T-cell (primary cell): ENCODE measurements at places on chromosomes 1 and 21. TPM values are rescaled to one million over a fixed set of nuclear protein-coding genes. Genes with fewer than 3 reads are reported as not detected.

DNA sequence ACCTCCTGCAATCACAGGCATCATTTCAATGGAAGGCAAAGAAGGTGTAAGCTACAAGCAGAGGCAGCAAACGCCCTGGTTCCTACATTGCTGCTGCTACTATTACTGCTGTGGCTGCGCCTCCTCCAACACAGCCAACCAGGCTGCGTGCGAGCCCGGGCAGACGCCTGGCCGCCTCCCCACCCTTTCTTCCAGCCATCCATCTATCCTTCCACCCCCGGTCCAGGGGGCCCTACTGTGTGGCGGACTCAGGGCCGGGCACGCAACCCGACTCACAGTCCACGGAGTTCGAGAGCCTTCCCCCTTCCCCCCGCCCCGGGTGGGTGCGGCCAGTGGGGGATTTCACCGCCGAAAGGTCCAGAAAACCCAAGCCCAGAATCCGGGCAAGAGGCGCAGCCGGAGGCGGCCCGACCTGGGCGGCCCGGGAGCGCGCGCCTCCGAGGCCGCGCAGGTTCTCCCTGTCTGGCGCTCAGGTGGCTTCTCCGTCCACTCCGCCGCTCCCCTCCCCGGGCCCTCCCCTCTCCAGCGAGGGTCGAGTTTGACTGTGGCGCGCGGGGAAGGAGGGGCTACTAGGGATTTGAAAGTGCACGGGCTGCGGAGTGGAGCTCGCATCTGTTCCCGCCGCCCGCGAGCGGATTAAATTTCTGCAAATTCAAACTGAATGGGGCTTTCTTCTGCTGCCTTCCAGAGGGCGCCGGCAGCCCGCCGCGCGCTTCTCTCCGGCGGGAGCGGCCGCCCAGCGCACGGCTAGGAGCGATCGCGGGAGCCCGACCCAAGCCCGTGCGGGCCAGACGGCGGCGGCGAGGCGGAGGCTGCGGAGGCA is at the start of gene HUNK:
TSS of gene HUNK (plus strand) at position 569 of the 823 bp plus-strand sequence. CDS start 655 bp downstream, outside the sequence.
- H3K27me3 ChIP-seq, result peaks cover 25% of the 10 kb centered on the region
- no peaks in the 10 kb centered on the region for H3K36me3 ChIP-seq
- H3K27ac ChIP-seq, result no peak within 1 kb of the TSS
- no peak for DNase-seq
- peak within 1 kb of the TSS; percentile 15 for H3K4me3 ChIP-seq
- no peaks in the 10 kb centered on the region for H3K4me1 ChIP-seq

DNA sequence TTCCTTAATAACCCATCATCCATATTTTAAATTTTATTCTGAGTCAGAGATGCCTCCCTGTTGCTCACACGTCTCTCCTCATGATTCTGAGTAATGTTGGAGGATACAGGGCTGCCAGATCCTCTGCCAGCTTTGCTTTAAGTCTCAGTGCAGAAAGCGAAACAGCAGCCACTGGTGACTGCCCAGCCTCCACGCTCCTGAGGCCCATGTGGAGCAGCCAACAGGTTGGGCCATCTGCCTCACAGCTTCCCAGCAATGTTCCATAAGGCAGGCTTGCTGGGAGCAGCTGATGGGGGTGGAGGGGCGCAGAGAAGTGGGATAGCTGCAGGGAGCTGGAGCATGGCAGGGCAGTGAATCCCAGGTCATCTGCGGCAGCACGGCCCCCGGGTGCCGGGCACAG is 104.2 kb downstream of the IGSF21 start:
- H3K4me1 ChIP-seq, result no peaks in the 10 kb centered on the region
- H3K4me3 ChIP-seq, result no peak overlapping the region
- no peaks in the 10 kb centered on the region for H3K27me3 ChIP-seq
- H3K27ac ChIP-seq, result no peak overlapping the region

GRCh38 chr1:156908541-156908940 is 11.9 kb upstream of the LRRC71 start:
- no peak for DNase-seq
- H3K36me3 ChIP-seq, result no peaks in the 10 kb centered on the region
- peaks cover 6% of the 10 kb centered on the region for H3K4me1 ChIP-seq
- no peak overlapping the region for H3K4me3 ChIP-seq
- no peaks in the 10 kb centered on the region for H3K27me3 ChIP-seq

DNA sequence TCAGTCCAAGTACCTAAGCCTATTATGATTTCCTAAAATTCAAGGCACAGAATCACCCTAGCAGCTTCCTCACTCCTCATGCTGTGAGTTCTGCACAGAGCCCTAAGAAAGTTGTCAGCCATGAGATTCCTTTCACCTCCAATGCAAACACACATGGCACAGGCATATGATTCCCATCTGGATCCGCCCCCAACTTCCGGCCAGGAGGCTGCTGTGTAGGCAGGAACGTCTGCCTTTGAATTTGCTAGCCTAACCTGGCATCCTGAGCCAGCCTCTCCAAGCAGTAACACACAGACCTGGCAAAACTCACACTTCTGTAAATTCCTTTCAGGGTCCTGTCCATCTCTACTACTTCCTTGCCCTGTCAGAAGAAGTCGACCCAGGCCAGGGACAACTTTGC is 521.1 kb upstream of the BEND5 start:
- no peak for DNase-seq
- no peaks in the 10 kb centered on the region for H3K4me1 ChIP-seq
- no peaks in the 10 kb centered on the region for H3K36me3 ChIP-seq

- peaks cover 2% of the 10 kb centered on the region for H3K4me1 ChIP-seq
- no peak overlapping the region for H3K4me3 ChIP-seq
- no peak overlapping the region for H3K27ac ChIP-seq
- no peaks in the 10 kb centered on the region for H3K27me3 ChIP-seq
- no peak for DNase-seq
These were observed 2.0 kb downstream of the SLC1A7 start for GRCh38 chr1:53140451-53140850.

HMCN1 gene
- 0.05 TPM for total RNA-seq

LMX1A gene
- total RNA-seq, result not detected

DNA sequence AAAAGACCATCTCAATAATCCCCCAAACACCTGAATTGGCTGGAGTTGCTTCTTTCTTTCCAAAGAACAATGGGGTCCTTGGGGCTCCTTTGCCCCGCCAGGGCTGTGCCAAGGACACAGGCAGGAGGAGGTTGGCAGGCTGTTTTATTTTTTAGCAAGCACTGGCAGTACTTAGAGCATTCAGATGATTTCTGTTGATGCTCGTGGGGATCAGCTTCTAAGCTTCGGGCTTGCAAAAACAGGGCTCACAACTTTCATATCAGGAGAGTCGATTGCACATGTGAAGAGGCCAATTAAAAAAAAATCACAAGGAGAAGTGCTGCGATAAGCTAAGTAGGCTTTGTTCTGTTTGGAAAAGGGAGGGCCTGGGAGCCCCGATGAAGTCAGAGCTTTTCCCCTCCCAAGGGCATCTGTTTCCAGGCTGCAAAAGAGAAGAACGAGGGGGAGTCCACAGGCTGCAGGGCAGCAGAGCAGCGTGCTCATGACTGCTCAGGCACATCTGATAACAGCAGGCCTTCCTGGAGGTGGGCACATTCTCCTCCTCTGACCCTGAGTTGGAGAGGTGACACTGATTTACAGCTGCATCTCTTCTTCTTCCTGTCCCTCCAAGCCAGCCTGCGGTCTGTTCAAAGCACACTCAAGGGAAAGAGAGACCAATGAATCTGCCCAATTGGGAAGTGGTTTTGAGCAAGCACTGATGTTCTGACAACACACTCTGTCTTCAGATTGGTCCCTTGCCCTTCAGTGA is 27.3 kb upstream of the BCAR3 start:
- H3K27ac ChIP-seq, result no peak overlapping the region
- peaks cover 10% of the 10 kb centered on the region for H3K4me1 ChIP-seq
- no peak for DNase-seq
- no peak overlapping the region for H3K4me3 ChIP-seq
- H3K36me3 ChIP-seq, result no peaks in the 10 kb centered on the region

GRCh38 chr1:48876330-48876785 is 99.7 kb upstream of the BEND5 start:
- H3K36me3 ChIP-seq, result no peaks in the 10 kb centered on the region
- no peak overlapping the region for H3K4me3 ChIP-seq
- H3K27me3 ChIP-seq, result no peaks in the 10 kb centered on the region

DNA sequence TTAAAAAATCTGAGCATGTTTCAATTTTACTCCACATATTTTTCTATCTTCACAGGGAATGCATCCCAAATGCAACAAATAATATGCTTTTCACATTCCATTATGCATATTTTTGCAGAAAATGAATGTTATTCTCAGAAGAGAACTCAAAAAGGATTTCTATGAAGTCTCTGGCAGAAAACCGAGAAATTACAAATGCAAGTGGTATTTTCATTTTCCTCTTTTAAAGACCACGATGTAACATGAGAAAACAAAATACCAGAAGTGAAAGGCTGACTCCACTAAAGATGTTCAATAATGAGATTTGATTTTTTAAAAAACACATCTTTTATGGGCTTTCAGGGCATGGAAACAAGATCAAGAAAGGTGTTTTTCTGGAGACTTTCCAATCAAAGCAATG is 5.0 kb upstream of the PDC start:
- no peaks in the 10 kb centered on the region for H3K27me3 ChIP-seq
- H3K4me1 ChIP-seq, result no peaks in the 10 kb centered on the region
- no peak overlapping the region for H3K4me3 ChIP-seq
- DNase-seq, result no peak
- H3K36me3 ChIP-seq, result no peaks in the 10 kb centered on the region

- H3K4me1 ChIP-seq, result peaks cover 8% of the 10 kb centered on the region
- no peaks in the 10 kb centered on the region for H3K36me3 ChIP-seq
- no peak overlapping the region for H3K4me3 ChIP-seq
- no peak for DNase-seq
These were observed 26.5 kb downstream of the APP start for GRCh38 chr21:26144031-26144430.

EPHA8 gene
- total RNA-seq, result not detected

CSMD2 gene
- total RNA-seq, result not detected

DNA sequence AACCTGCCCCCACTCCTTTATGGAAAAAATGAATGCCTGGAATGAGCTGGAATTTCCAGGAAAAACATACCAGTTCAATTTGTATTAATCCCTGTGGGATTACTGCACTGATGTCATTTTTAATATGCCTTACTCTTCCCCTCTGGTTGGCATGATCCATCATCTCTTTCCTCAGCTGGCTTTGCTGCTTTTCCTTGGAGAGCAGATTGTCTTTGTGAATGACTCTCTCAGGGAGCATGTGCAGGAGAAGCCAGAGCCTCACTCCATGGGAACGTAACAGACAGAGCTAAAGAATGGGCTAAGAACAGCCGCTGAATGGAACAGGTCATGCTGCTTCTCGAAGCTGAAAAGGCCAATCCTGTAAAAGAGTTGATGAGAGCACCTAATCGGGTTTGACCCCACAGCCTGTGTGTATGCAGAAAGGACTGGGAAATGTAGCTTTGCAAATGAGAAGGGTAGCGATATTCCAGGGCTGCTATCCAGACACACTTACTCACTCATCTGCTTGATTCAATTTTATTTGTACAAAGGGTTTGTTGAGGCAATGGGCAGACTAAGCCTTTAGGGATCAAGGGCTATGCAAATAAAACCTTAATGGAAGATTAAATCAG is 20.7 kb downstream of the PHC2 start:
- H3K27ac ChIP-seq, result no peak overlapping the region
- H3K27me3 ChIP-seq, result no peaks in the 10 kb centered on the region
- no peak overlapping the region for H3K4me3 ChIP-seq

DNA sequence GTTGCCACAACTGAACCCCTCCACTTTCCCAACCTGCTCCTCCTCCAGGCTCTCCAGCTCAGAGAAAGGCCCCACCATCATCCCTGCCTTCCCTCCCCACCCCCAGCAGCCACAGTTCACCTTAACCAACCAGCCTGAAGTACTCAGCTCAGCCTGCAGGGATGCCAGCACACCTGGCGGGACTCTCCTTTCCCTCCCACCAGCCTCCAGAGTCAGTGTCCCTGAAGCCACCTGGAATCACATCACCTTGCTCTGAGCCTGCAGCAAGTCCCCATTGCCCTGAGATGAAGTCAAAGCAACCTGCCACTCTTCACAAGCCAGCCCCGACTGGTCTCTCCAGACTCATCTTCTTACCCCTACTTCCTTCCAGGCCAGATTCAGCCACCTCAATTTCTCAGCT is 26.2 kb upstream of the ZC3H12A start:
- no peaks in the 10 kb centered on the region for H3K27me3 ChIP-seq
- H3K36me3 ChIP-seq, result no peaks in the 10 kb centered on the region
- H3K4me3 ChIP-seq, result no peak overlapping the region
- H3K27ac ChIP-seq, result no peak overlapping the region

BGLAP gene
- 5.2 TPM for total RNA-seq

RXFP4 gene
- total RNA-seq, result not detected

DNA sequence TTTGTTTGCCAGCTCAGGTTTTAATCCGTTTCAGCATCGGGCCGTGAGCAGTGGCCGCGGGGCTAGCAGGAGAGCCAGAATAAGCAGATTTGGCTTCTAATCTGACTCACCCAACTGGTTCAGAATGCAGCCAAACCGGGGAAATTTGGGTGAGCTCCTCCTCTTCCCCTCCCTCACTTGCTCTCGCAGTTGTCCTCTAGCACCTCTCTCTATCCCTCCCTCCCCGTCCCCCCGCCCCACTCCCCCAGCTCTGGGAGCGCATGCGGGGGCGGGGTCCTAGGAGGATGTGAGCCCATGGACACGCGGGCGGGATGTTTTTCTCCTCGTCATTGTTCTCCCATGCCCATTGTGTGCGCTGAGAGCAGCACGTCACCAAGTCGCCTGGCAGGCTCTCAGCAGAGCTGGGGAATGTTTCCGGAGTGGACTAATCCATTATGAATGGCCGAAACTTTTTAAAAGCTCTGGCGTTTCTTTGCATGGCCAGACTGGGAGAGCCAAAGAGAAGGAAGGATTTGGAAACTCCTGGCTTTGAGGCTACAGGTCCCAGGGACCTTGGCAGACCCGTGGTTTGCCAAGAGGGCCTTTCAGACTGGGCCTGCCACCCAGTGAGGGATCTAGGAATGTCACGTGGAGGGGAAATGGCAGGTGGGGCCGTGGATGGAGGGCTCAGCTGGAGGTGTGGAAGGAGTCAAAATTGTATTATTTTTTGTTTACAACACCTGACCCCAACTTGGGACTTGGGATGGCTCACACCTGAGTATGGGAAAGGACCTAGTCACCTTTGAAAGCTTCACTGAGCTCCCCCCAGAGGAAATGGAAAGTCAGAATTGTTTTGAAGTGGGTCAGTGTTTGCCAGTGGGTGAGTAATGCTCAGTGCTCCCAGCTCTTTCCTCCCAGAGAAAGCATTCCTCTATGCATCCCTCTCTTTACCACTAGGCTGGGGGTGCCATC is 39.2 kb downstream of the CDK18 start:
- peaks cover 76% of the 10 kb centered on the region for H3K27me3 ChIP-seq
- no peaks in the 10 kb centered on the region for H3K36me3 ChIP-seq
- peak; percentile 24 for DNase-seq
- H3K27ac ChIP-seq, result no peak overlapping the region
- no peaks in the 10 kb centered on the region for H3K4me1 ChIP-seq

GRCh38 chr1:83130886-83131691 is 867.8 kb downstream of the TTLL7 start:
- H3K4me1 ChIP-seq, result no peaks in the 10 kb centered on the region
- H3K36me3 ChIP-seq, result no peaks in the 10 kb centered on the region
- H3K27me3 ChIP-seq, result no peaks in the 10 kb centered on the region

GRCh38 chr1:5977494-5978444 is 14.5 kb downstream of the NPHP4 start:
- H3K27ac ChIP-seq, result no peak overlapping the region
- peaks cover 4% of the 10 kb centered on the region for H3K4me1 ChIP-seq
- DNase-seq, result no peak

GRCh38 chr1:215704089-215704860 is 137.2 kb downstream of the KCTD3 start:
- H3K4me3 ChIP-seq, result no peak overlapping the region
- no peak overlapping the region for H3K27ac ChIP-seq
- no peak for DNase-seq
- H3K36me3 ChIP-seq, result no peaks in the 10 kb centered on the region
- no peaks in the 10 kb centered on the region for H3K4me1 ChIP-seq

GRCh38 chr1:194755241-194755994 is 1569.0 kb upstream of the B3GALT2 start:
- H3K36me3 ChIP-seq, result no peaks in the 10 kb centered on the region
- no peak overlapping the region for H3K27ac ChIP-seq
- no peaks in the 10 kb centered on the region for H3K4me1 ChIP-seq
- no peak for DNase-seq
